NCI-H1417 (cell line): ENCODE measurements at places on chromosomes 6 and 20.

GRCh38 chr6:142696123-142697000 lies 248.6 kb downstream of the HIVEP2 start:
- DNase-seq: no peak

GRCh38 chr20:61927826-61928541 lies 137.7 kb downstream of the TAF4 start:
- no peak for DNase-seq

DNA sequence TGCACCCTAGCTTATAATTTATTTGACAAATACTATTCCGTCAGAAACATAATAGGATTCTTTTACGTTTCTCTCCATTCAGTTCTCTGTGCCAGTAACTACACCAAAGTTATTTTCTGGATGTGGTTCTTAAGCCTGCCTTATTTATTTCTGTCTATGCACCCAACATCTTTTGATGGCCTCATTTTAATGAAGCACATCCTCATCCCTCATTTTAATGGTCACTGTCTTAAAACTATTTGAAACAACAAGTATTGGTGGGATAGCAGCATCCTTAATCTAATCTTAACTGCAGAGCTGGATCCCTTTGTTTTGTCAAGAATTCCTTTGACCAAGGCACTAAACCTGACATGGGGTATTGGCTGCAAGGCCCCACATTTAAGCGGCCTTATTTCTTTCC lies 11.0 kb downstream of the FAM135A start:
- no peak for DNase-seq

DNA sequence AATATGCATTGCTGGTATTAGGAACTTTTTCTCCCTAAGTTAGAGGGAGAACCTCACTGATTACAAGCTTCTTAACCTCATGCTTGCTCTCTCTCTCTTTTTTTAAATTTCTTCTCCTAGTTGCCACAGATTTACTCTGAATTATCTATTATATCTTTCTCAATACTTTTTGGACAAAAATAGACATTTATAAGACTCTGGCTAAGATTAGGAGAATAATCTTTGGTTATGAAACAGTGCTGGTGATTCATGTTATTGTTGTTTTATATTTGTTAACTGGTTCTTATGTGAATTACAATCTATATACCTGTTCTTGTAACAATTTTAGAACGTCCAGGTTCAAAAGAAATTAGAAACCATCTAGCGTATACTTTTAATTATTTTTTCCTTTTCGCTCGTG lies 187.8 kb downstream of the OGFRL1 start:
- no peak for DNase-seq
